Frontal cortex (tissue), 4 donors: ENCODE measurements at places on chromosomes 6 and 20. TPM values are rescaled to one million over a fixed set of nuclear protein-coding genes. Genes with fewer than 3 reads are reported as not detected.

Gene OR2J3
- total RNA-seq, result not detected

Gene KCNS1
- 1.2 TPM for total RNA-seq

Gene RAET1L
- total RNA-seq, result not detected

Gene TAB2
- 28.9 TPM for total RNA-seq
